Effector memory CD4-positive, alpha-beta T cell (primary cell): ENCODE measurements at places on chromosomes 4 and X.

GRCh38 chr4:122762520-122762919 lies 30.0 kb downstream of the BBS12 start:
- H3K4me1 ChIP-seq = no peaks in the 10 kb centered on the region
- no peak overlapping the region for H3K27ac ChIP-seq
- DNase-seq = no peak
- H3K36me3 ChIP-seq = no peaks in the 10 kb centered on the region

- no peak overlapping the region for H3K4me3 ChIP-seq
- no peak for DNase-seq
- H3K4me1 ChIP-seq = peaks cover 11% of the 10 kb centered on the region
- no peaks in the 10 kb centered on the region for H3K36me3 ChIP-seq
- no peaks in the 10 kb centered on the region for H3K27me3 ChIP-seq
- no peak overlapping the region for H3K27ac ChIP-seq
Observed at GRCh38 chr4:76954489-76954888, 4.9 kb downstream of the SEPTIN11 start.

DNA sequence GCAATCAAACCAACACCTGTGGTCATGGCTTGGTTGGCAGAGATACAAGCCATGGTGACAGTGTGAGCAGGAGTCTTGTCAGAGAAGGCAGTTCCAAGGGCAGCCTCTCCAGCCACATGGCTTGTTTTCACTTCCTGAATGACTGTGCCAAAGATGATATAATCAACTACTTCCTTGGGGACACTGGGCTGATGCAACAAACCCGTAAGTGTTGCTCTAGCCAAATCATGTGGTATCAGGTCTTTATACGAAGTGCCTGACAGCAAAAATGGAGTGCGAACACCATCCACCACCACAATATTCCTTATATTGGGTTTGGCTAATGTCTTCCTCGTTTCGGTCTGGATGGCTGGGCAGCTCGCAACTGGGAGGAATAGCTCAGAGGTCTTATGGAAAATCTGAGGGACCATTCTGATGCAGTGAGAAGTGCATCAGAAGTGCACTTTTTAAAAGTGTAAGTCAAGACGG lies 922.0 kb downstream of the NLGN4X start:
- no peak overlapping the region for H3K4me3 ChIP-seq
- DNase-seq = no peak
- no peaks in the 10 kb centered on the region for H3K4me1 ChIP-seq
- H3K36me3 ChIP-seq = no peaks in the 10 kb centered on the region
- no peak overlapping the region for H3K27ac ChIP-seq
- H3K27me3 ChIP-seq = no peaks in the 10 kb centered on the region

DNA sequence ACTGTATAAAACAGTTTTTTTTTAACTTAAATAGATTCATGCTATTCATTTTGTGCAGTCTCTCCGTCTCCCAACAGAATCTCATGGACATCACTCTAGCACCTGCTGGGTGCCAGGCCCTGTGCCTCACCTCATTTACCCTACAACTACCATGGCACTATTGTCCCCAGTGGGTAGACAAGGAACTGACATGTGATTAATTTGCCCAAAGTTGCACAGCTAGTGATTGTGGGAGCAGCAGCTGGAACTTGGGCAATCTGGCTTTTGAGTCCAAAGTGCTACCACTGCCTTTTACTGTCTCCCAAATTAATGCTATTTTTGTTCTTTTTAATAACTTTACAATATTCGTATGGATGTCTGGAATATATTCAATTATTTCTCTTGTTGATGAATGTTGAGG lies 11.2 kb upstream of the PGRMC2 start:
- H3K27ac ChIP-seq = no peak overlapping the region
- H3K4me1 ChIP-seq = no peaks in the 10 kb centered on the region
- no peak overlapping the region for H3K4me3 ChIP-seq

GRCh38 chr4:85107553-85107952 lies 141.1 kb upstream of the WDFY3 start:
- H3K36me3 ChIP-seq = no peaks in the 10 kb centered on the region
- H3K4me3 ChIP-seq = no peak overlapping the region
- no peaks in the 10 kb centered on the region for H3K27me3 ChIP-seq

DNA sequence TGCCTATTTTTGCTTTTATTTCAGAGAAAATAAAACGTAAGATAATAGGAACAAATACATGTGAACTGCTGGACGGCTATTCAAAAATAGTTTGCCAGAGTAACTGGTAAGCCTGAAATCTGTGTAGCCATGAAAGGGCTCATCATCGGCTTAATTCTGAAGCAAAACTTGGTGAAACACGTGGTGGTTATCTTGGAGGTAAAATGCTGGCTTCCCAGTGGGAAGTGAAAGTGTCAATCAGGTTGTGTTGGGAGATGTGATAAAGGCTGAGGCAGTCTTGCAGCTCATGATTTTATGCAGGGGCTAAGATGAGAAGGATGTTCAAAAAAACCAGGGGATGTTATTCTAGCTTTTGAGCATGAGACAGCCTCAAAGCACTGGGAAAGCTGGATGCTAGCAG lies 36.1 kb upstream of the TLR2 start:
- no peak overlapping the region for H3K4me3 ChIP-seq
- H3K27me3 ChIP-seq = no peaks in the 10 kb centered on the region

- H3K4me1 ChIP-seq = no peaks in the 10 kb centered on the region
- no peaks in the 10 kb centered on the region for H3K27me3 ChIP-seq
- no peak overlapping the region for H3K27ac ChIP-seq
- no peaks in the 10 kb centered on the region for H3K36me3 ChIP-seq
- no peak for DNase-seq
- H3K4me3 ChIP-seq = no peak overlapping the region
Observed at GRCh38 chr4:107832275-107832807, 7.6 kb downstream of the SGMS2 start.

- H3K27me3 ChIP-seq = no peaks in the 10 kb centered on the region
- H3K4me3 ChIP-seq = no peak overlapping the region
- no peaks in the 10 kb centered on the region for H3K36me3 ChIP-seq
- no peaks in the 10 kb centered on the region for H3K4me1 ChIP-seq
- DNase-seq = no peak
Observed at GRCh38 chr4:153809307-153809706, 20.4 kb upstream of the SFRP2 start.
